ENCODE measurements at places on chromosomes 1 and 21. TPM values are rescaled to one million over a fixed set of nuclear protein-coding genes. Genes with fewer than 3 reads are reported as not detected.

DNA sequence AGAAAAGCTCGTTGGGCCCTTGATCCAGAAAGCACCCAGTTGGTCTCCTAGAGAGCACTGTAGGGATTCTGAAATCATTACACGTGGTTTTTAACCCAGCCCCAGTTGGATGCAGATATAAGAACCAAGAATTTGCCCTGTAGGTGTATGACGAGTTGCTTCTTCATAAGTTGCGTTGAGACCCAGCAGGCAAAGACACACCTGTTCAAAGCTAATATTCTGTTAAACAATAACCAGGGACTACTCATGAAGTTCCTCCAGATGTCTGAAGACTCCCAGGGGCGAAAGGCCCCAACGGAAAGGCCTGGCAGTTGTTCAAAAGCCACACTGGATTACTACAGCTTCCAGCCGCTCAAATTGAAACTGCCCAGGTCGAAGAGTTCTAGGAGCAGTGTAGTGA lies 88.6 kb upstream of the HNRNPU start:
- H3K27ac ChIP-seq = no peak overlapping the region
- no peaks in the 10 kb centered on the region for H3K4me1 ChIP-seq
- DNase-seq = no peak
- no peak overlapping the region for H3K4me3 ChIP-seq
- no peaks in the 10 kb centered on the region for H3K27me3 ChIP-seq

- H3K27ac ChIP-seq = no peak overlapping the region
- H3K27me3 ChIP-seq = peaks cover 6% of the 10 kb centered on the region
- H3K4me1 ChIP-seq = no peaks in the 10 kb centered on the region
Observed at GRCh38 chr21:26973226-26973625, 6.3 kb upstream of the ADAMTS5 start.

- H3K4me1 ChIP-seq = no peaks in the 10 kb centered on the region
- no peak overlapping the region for H3K27ac ChIP-seq
- no peak overlapping the region for H3K4me3 ChIP-seq
- no peaks in the 10 kb centered on the region for H3K36me3 ChIP-seq
Observed at GRCh38 chr1:111786669-111787207, 31.0 kb downstream of the DDX20 start.

DNA sequence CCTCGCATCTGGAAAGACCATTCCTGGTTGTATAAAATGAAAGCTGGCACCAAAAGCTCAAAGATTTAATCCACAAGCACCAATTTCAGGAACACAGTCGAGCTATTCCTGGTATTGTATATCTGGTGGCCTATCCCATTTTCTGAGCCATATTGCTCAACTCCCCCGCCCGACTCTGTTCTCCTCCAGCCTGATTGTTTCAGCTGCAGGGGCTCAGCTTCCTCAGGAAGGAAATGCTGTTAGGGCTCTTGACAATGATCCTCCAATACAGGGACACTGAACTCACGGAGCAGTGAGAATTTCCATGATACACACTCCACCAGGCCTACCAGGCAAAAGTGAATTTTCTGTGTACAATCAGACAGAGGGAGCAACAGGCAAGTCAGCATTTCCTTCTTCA lies 16.9 kb upstream of the TDRD10 start:
- H3K36me3 ChIP-seq = no peaks in the 10 kb centered on the region
- H3K27ac ChIP-seq = no peak overlapping the region
- no peaks in the 10 kb centered on the region for H3K4me1 ChIP-seq

DNA sequence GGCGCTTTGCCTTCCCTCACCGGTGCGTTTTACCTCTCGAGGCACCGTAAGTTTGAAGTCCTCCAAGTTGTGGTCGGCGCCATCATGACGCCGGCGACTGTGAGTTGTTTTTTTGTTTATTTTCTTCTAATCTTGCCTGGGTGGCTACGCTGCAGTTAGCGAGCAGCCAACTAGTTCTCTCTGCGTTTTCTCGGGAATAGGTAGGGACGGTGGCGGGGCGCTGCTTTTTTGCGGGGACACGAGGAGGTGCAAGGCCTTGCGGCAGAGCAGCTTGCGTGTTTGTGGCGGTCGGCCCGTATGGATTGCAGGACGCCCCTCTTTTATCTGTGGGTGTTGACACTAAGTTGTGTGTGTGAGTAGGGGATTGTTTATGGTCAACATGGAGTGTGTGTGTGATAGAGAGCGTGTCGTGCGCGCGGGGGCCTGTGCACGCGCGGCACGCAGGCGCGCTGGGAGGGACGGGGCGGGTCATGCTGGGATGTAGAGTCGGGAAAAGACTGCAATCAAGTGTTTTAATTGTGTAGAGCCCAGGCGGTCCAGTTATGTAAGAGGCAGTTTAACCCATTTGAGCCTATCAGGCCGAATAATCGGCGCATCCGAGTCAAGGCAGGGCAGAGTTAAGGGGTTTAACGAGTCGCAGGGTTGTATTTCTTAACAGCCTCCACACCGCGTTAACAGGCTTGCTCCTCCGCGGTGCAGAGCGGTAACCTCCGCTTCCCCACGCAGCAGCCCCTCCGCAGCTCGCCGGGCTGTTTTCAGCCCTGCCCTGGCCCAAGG lies 1.2 kb upstream of the NEGR1 start:
- no peak for DNase-seq
- H3K4me1 ChIP-seq = peaks cover 10% of the 10 kb centered on the region
- peak overlapping the region; percentile 67 for H3K4me3 ChIP-seq
- H3K36me3 ChIP-seq = no peaks in the 10 kb centered on the region
- peaks cover 9% of the 10 kb centered on the region for H3K27me3 ChIP-seq

DNA sequence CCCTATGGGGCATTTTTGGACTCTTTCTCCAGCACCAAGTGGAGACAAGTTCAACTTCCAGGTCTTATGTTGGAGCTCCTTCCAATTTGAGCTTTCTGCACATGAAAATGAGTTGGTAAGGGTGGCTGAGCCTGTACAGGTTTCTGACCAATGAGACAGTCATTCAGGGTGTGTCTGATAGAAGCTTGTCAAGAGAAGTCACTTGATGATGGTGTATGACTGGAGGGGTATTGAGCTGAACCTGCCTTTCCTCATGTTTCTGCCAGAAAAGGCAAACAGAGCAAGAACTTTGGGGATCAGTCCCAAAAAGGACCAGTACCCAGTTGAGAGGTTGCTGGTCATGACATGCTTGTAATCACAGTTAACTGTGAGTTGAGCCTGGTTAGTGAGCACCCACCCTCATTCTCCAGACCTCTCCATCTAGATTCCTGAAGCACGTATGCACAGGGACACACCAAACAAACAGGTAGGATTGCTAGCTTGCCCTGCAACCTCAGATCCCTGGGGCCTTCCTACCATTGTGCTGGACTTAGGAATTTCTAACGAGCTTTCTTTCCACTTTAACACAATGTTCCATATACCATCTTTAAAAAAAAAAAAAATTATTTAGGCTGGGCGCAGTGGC lies 26.6 kb downstream of the FAM89A start:
- DNase-seq = no peak
- no peak overlapping the region for H3K4me3 ChIP-seq
- H3K4me1 ChIP-seq = no peaks in the 10 kb centered on the region
- H3K27me3 ChIP-seq = no peaks in the 10 kb centered on the region

DNA sequence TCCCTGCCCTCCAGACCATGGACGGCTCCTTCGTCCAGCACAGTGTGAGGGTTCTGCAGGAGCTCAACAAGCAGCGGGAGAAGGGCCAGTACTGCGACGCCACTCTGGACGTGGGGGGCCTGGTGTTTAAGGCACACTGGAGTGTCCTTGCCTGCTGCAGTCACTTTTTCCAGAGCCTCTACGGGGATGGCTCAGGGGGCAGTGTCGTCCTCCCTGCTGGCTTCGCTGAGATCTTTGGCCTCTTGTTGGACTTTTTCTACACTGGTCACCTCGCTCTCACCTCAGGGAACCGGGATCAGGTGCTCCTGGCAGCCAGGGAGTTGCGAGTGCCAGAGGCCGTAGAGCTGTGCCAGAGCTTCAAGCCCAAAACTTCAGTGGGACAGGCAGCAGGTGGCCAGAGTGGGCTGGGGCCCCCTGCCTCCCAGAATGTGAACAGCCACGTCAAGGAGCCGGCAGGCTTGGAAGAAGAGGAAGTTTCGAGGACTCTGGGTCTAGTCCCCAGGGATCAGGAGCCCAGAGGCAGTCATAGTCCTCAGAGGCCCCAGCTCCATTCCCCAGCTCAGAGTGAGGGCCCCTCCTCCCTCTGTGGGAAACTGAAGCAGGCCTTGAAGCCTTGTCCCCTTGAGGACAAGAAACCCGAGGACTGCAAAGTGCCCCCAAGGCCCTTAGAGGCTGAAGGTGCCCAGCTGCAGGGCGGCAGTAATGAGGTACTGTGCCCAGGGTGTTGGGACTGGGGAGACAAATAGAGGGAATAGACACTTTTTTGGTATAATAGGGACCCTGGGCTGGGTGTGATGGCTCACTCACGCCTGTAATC lies 1.0 kb downstream of the ZBTB48 start:
- peaks cover 7% of the 10 kb centered on the region for H3K36me3 ChIP-seq
- DNase-seq = no peak
- peak overlapping the region; percentile 82 for H3K27ac ChIP-seq
- no peaks in the 10 kb centered on the region for H3K27me3 ChIP-seq

GRCh38 chr1:1889090-1889750 lies 1.7 kb downstream of the GNB1 start:
- no peaks in the 10 kb centered on the region for H3K36me3 ChIP-seq
- H3K4me1 ChIP-seq = peaks cover 75% of the 10 kb centered on the region
- DNase-seq = no peak
- peak overlapping the region; percentile 66 for H3K4me3 ChIP-seq

- H3K27me3 ChIP-seq = no peaks in the 10 kb centered on the region
- no peaks in the 10 kb centered on the region for H3K36me3 ChIP-seq
- DNase-seq = no peak
Observed at GRCh38 chr1:188155261-188155660, 1326.5 kb downstream of the PLA2G4A start.

DNA sequence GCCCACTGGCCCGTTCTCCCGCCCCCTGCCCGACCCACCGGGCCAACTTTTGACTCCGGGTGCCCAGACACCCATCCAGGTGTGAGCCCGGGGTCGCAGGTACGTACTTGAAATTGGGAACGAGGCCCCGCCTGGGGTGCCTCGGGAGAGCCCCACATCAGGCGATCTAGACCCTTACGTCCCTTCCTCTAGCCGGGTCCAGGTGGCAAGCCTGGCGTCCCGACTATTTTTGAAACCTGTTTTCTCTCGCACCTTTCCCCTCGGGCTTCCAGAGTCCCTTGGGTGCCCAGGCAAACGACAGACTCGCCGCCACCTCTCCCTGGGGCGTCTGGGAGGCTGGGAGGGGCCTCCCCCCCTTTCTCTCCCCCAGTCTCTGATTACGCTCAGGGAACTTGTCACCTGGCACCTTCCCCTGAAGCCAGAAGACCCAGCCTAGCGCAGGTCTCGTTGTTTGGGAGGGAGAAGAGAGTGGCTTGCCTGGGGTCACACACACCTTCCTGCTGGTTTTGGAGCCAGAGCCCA lies 898 bp downstream of the LDLRAP1 start:
- no peaks in the 10 kb centered on the region for H3K36me3 ChIP-seq
- H3K27me3 ChIP-seq = no peaks in the 10 kb centered on the region
- H3K4me1 ChIP-seq = peaks cover 57% of the 10 kb centered on the region

- no peak overlapping the region for H3K4me3 ChIP-seq
- no peak overlapping the region for H3K27ac ChIP-seq
- DNase-seq = no peak
- H3K27me3 ChIP-seq = no peaks in the 10 kb centered on the region
- no peaks in the 10 kb centered on the region for H3K36me3 ChIP-seq
Observed at GRCh38 chr21:38244407-38244787, 12.4 kb upstream of the KCNJ15 start.

DNA sequence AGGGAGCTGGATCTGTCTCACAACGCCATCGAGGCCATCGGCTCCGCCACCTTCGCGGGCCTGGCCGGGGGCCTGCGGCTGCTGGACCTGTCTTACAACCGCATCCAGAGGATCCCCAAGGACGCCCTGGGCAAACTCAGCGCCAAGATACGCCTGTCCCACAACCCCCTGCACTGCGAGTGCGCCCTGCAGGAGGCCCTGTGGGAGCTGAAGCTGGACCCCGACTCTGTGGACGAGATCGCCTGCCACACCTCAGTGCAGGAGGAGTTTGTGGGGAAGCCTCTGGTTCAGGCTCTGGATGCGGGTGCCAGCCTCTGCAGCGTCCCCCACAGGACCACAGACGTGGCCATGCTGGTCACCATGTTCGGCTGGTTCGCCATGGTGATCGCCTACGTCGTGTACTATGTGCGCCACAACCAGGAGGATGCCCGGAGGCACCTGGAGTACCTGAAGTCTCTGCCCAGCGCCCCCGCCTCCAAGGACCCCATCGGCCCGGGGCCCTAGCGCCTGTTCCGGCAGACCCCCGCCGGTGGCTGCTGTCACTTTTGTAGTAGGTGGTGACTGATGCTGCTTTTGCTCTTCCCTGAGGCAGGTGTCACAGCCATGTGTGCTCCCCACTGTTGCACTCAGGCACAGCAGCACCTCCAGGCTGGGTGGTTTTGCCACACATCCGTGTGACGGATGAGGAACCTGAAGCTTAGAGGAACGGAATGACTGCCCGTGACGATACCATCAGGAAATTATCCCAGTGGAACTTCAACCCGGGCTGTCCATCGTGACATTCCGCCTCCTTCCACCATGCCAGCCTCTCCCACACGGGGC lies 1.8 kb downstream of the LRRC3 start:
- no peak overlapping the region for H3K4me3 ChIP-seq
- H3K4me1 ChIP-seq = peaks cover 15% of the 10 kb centered on the region
- no peak overlapping the region for H3K27ac ChIP-seq
- no peaks in the 10 kb centered on the region for H3K27me3 ChIP-seq
- H3K36me3 ChIP-seq = no peaks in the 10 kb centered on the region
- DNase-seq = no peak

DNA sequence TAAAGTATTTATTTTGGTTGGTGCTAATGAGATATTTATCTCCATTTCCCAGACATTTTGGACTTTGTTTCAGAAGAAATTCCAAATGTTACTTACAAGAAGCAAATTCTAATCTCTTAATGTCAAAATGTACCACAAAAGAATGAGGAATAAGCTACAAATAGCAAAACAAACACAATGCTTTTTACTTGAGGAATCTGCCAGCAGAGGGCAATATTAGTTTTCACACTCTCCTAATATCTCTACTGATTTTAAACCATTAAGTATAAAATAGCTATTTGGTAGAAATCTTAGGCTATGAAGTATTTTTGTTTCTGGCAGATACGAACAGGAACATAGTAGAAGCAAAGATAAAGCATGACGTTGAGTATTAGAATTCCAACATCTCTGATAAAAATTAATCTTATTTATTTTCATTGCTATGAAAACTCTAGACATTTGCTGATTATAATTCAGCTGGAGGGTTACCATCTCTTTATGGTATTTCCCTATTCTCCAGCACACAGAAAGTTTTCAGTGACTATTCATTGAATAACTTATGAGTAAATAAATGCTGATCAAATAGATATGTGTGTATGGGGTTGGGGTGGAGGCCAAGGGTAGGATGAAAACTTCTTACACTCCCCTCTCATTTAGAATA lies 13.4 kb upstream of the HMCN1 start:
- H3K27ac ChIP-seq = no peak overlapping the region
- peaks cover 5% of the 10 kb centered on the region for H3K27me3 ChIP-seq
- no peaks in the 10 kb centered on the region for H3K4me1 ChIP-seq
- no peak overlapping the region for H3K4me3 ChIP-seq
- no peak for DNase-seq

GRCh38 chr1:224113005-224113404 lies 906 bp upstream of the FBXO28 start:
- peaks cover 17% of the 10 kb centered on the region for H3K4me1 ChIP-seq
- H3K4me3 ChIP-seq = no peak overlapping the region
- H3K27ac ChIP-seq = no peak overlapping the region
- H3K36me3 ChIP-seq = no peaks in the 10 kb centered on the region
- no peak for DNase-seq

SPRR2G gene
- total RNA-seq = not detected

CACNA1S gene
- not detected for total RNA-seq

CGN gene
- 0.08 TPM for total RNA-seq

PRR9 gene
- total RNA-seq = not detected

C4BPA gene
- total RNA-seq = not detected

MX2 gene
- total RNA-seq = 87.1 TPM

MRPL55 gene
- total RNA-seq = 120 TPM

Data from CD4-positive, alpha-beta T cell (primary cell).